ENCODE measurements at places on chromosomes 5 and 9.

GRCh38 chr9:126327714-126328185 is 1.1 kb downstream of the MVB12B start:
- DNase-seq: no peak

GRCh38 chr9:7622481-7622880 is 177.1 kb downstream of the DMAC1 start:
- no peak for DNase-seq

DNA sequence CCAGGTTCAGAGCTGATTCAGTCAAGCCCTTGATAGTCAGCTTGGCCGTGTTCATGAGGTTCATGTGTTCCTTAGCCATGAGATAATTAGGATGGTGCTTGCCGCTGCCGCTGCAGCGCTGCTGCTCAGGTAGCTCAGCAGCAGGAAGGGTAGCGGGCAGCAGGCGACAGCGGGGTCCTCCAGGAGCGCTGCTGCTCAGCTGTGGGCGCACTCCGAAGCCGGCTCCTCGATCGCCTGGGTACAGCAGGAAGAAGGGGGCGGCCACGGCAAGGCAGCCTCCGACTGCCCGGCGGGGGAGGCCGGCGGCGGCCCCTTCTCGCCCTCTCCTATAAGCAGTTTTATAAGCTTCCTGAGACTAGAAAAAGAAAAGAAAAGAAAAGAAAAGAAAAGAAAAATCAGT is 1253.6 kb downstream of the EFNA5 start:
- no peak for DNase-seq

GRCh38 chr9:127783111-127784008 is 2.5 kb upstream of the CDK9 start:
- DNase-seq: no peak

- no peak for DNase-seq
These were observed 59.2 kb downstream of the DAPK1 start for GRCh38 chr9:87556821-87557220.
